Activated CD4-positive, alpha-beta T cell treated with anti-CD3 and anti-CD28 coated beads for 36 hours (primary cell): ENCODE measurements at places on chromosomes 12 and 14.

DNA sequence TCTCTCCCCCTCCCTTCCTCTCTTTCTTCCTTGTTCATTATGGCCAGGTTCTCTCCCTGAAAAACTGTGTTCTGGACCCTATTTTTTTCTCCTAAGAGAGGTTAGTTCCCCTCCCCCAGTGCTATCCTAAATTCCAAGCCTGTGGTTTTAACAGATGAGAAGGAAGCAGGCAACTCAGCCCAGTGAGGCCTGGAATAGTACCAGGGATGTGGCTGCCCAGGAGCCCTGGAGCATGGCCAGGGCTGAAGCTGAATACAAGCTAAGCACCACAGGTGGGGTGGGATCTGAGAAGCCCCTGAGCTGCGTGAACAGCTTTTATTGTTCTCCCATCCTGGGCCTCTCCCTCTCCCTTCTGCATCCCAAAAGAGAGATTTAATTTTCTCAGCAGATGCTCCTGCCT is 1581.3 kb upstream of the TMEM132C start:
- DNase-seq: no peak

GRCh38 chr14:99758872-99759545 is 34.2 kb upstream of the EML1 start:
- DNase-seq: no peak

- no peak for DNase-seq
Measured at GRCh38 chr14:97804056-97804455, 1006.9 kb downstream of the VRK1 start.

- no peak for DNase-seq
Measured at GRCh38 chr12:109796057-109796456, 37.1 kb downstream of the TRPV4 start.

GRCh38 chr14:37253905-37254304 is 56.2 kb downstream of the MIPOL1 start:
- DNase-seq: no peak

DNA sequence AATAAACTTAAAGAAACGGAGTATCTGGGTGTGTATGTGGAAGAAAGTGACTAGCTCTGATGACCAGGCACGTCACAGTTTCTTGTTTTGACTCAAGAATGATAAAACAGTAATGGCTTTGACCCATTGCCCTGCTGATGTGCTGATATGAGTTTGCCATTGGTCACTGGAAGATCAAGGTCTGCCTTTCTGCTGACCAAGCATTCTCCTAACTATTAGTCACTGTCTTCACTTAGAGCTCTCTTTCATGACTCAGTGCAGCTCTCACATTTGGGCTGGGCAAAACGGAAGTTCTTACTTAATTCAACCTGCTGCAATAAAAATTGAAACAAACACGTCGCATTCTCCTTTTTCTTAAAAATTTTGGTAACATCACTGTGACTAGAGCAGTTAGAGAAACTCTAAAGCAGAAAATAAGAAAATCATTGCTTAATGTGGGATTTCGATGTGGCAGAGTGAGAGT is 366.7 kb downstream of the BTG1 start:
- DNase-seq: peak; percentile 63

GRCh38 chr12:89051065-89051677 is 301.1 kb downstream of the DUSP6 start:
- peak; percentile 22 for DNase-seq

DNA sequence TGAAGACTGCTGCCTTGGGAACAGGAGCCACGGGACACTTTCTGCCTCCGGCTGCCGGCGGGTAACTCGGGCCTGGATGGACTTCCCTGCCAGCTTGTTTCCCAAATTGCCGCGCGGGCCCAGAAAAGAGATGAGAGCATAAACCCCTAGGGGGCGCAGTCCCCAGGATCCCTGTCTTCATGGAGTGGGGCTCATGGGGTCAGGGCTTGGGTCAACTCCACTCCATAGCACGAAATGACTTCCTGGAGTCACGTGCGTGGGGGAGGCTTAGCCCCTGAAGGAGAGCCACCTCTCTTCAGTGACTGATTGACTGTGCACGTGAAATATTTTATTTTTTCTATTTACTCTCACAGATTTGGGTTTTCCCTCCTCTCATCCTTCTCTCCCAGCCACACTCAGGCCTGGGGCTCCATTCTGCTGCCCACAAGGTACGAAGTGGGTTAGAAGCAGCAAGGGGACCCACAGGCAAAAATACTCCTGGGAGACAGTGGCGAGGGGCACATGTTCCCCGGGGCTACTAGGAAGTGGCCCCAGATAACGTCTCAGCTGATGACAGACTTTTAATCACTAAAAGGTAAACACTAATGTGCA is 10.0 kb downstream of the PGF start:
- DNase-seq: peak; percentile 66

DNA sequence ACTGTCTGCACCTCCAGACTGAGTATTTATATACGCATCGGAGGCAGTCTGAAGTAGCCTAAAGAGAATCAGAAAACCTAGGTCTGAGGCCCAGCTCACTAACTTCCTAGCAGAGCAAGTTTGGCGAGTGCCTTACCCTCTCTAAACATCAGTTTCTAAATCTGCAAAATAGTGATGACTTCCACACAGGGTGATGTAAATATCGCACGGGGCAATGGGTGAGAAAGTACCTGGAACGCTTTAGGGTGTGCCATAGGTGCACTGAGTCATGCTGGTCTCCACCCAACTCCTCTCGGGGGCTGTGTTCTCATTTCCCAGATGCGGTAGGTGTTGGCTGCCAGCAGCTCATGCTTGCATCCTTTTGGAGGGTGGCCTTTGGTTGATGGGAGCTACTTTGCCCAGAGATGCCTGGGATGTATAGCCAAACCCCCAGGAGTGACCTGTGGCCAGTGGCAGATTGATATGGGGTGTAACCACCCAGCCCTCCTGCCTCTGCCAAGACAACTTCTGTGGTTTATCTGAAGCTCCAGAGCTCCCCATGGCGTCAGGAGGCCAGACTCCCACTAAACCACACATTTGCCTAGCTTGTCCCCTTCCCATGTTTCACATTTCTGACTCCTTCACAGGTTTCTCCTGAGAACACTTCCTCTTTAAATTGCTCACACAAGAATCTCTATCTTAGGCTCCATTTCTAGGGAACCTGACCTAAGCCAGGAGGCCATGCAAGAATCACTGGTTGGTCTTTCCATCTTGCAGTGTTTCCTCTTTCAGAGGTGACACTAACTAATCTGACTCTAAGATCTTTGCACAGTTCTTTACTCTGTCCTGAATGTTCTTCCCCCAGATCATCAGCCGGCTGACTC is 62.0 kb upstream of the TUNAR start:
- no peak for DNase-seq

DNA sequence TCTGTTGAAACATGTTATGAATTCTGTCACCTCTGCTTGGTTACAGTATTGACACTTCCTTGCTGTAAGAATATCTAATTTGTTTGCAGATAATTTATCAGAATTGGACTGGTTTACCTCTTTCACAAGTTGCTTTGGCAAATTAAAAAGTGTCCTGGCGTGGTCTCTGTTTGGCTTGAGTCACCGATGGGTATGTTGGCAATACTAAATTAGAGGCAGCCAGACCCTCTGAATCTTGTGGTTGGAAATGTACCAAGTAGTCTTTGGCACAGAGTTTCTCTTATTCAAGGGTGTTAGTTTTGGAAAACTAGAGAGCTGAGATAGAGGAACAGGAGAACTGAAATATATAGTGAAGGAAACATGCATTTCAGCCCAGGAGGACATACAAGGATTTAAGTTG is 521.1 kb upstream of the MGAT4C start:
- DNase-seq: no peak

DNA sequence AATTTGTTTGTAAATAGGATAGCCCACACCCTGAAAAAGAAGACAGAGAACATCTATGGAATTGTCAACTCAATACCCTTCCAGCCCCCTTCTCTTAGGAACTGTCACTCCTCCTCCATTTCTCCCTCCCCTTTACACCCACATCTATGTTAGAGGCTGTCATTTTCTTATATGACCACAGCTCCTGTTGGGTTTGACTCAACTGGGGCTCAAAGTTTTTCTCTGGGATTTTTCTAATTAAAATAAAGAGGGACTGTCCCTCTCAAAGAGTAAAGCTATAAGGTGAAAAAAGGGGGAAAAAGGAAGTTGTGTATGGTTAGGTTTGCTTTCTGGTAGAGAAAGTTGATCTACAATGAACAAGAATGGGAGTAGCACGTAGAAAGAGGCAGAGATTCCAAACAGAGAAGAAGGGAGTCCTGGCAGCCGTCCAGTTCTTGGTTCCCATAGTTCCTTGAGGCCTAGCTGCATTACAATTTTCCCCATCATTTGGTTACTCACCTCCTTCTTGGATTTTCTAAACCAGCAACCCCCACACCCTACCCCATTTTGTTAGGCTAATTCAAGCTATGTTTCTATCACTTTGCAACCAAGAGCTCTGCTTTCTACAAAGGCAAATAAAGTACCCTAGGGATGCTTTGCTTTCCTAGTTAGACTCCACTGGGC is 44.3 kb upstream of the STK38L start:
- DNase-seq: peak; percentile 16

- peak; percentile 95 for DNase-seq
Measured at GRCh38 chr14:22986508-22987054, 4.2 kb upstream of the AJUBA start.

GRCh38 chr12:57852620-57853500 is 6.3 kb upstream of the CTDSP2 start:
- no peak for DNase-seq

DNA sequence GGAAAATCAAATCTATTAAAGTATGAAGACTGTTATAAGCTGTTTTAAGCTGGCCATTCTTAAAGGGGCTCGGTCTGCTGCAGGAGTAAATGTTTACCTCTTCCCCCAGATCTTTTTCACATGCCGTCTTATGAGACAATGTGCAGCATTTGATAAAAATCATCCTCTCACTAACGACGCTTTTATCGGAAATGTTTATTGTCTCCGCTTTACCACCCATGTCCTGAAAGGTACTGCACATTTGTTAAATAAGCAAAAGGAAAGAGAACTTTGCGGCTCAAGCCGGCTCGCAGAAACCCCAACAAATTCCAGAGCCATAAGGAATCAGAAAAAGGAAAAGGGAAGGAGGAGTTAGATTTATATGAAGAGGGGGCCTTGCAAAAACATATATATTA is 137.8 kb downstream of the HMGA2 start:
- no peak for DNase-seq

- peak; percentile 26 for DNase-seq
Measured at GRCh38 chr12:113057565-113058485, 1.3 kb downstream of the DTX1 start.

DNA sequence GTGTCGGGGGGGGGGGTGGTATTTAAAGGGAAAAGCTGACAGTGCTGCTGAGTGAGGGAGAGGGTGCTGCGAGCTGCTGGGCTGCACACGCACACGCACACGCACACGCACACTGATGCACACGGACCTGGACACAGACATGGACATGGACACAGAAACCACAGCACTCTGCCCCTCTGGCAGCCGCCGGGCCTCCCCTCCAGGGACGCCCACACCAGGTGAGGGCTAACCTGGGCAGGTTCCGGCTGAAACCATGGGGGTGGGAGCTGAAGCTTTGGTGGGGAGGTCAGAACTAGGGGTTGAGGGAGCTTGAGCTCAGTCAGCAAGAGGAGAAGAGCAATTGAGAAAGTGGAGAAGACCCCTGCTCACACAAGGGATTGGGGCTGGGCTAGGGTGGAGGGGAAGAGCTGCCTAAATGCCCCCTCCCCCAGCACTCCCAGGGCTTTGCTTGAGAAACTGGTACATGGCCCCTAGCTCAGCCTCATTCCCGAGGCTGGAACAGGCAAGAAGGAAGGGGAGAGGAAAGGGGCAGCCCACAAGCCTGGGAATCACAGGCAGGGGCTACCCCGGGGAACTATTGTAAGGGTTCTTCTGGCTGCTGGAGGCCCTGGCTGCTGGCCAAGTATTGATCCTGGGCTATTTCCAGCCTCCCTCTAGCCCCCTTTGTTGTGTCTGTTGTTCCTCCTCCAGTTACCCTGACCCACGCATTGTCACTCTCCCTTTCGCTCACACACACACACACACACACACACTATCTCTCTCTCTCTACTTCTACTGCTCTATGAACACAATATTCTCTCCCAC is at the start of gene REM2:
Gene REM2, plus strand, starts transcription at position 50 of the 804 bp plus-strand sequence. Its CDS starts 66 bp downstream, at position 116.
- no peak for DNase-seq

- DNase-seq: no peak
Measured at GRCh38 chr12:131530422-131530821, 180.5 kb upstream of the SFSWAP start.

DNA sequence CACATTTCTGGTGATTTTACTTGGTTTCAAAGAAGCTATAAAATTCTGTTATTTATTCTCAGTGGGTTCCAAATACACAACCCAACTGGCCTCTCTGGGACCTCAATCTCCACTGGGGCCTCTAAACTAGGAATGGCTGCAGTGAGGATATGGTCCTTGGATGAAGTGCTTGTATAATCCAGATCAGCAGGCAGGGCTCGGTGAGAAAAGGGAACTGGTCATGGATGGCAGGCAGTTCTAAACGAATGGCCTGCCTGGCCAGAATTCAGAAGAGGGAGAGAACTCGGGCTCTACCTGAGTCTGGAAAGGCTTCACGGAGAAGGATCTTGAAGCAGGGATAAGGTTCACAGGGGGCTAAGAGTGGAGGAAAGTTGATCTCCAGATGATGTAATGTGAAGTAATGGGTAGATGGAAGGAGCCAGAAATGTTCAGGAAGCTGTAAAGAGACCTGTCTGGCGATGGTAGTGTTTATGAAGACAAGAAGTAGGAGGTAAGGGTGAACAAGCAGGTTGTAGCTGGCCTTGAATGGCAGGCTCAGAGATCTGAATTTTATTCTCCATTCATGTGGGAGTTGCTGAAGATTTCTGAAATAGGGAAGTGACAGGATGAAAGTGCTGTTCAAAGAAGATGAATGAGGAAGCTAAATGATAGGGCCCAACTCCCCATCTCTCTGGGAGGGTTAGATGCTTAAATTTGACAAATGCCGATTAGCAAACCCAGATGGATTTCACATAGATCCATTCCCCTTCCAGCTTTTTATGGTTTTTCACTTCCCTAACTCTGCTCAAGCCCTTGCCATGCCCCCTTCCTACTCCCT is 31.5 kb upstream of the ANO6 start:
- no peak for DNase-seq

DNA sequence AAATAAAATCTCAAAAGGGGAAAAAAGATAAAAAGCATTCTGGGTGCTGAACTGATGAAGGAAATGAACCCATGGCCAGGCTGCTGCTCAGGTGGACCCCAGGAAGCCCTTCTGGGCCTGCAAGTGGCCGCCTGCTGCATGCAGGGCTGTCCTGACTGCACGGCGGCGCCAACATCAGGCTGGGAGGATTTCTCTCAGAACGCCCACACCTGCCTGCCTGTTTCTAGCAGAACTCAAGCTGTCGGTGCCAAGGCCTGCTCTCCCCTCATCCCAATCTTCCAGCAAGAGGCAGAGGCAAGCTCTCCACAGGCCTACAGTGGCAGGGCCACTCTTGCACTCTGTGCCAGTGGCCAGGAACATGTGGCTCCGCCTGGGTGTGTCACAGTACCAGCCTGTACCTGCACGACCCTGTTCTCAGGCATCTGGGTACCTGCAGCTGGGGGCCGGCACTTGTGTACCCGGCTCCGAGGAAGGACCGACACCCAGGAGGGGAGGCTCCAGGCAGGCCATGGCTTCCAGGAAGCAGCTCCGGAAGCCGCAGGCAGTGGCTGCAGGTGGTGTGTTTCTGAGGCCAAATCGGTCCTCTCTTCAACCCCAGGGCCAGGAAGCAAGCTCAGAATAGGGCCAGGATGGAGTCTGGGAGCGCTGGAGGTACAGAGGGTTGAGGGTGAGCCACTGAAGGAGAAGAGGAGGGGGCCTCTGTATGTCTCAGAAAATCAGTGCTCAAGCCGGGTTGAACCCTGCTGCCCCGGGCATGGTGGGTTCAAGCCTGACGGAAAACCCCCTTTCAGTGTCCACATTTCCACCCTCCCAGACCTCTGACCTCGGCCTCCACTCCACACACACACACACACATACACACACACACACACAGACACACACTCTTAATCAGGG is 2.5 kb upstream of the INF2 start:
- peak; percentile 33 for DNase-seq
